Upper lobe of left lung (tissue), 6 donors: ENCODE measurements at places on chromosomes 3 and 15. TPM values are rescaled to one million over a fixed set of nuclear protein-coding genes. Genes with fewer than 3 reads are reported as not detected.

The COL6A5 gene
- total RNA-seq, result 4.6 TPM

The GREM1 gene
- under 0.01 TPM for total RNA-seq

The GOLGA6D gene
- total RNA-seq, result not detected

The ITPKA gene
- not detected for total RNA-seq

The GPR176 gene
- 4.8 TPM for total RNA-seq

The LSMEM2 gene
- not detected for total RNA-seq

The EPHA6 gene
- total RNA-seq, result not detected

The CLDN1 gene
- total RNA-seq, result 7.3 TPM

The TM4SF1 gene
- total RNA-seq, result 116 TPM

- H3K27me3 ChIP-seq, result no peaks in the 10 kb centered on the region
- H3K4me3 ChIP-seq, result no peak overlapping the region
- H3K4me1 ChIP-seq, result peaks cover 24% of the 10 kb centered on the region
Observed at GRCh38 chr3:101936419-101937356, 87.4 kb downstream of the NFKBIZ start.

DNA sequence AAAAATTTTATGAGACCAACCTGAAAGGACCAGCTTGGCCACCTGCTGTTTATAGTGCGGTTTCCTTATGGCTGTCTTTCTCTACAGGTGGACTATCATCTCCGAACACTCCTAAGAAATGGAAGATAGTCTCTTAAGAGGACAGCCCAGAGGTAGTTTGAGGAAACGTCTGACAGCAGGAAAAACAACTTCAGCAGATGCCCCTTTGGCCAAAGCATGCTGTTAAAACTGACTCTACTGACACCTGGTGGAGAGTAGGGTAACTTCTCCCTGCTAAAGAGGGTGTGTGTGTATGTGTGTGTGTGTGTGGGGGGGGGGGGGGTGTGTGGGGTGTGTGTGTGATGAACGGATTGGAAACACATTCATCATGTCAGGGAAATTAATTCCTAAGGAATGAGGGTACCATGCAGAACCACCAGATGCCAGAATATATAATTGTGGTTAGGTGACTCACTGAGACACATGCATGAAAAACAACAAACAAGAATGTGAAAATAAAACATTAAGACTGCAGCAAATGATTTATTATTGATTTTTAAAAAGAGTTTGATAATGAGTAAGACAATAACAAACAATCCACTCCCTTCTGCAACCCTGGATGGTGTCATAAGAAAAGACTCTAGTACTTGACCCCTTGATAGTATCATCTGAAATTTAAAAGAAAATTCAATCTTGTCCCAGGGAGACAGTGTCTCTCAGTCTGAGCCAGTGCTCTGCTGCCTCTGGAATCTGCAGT is 256.5 kb downstream of the THRB start:
- H3K4me1 ChIP-seq, result peaks cover 5% of the 10 kb centered on the region
- DNase-seq, result peak; percentile 25
- H3K4me3 ChIP-seq, result no peak overlapping the region
- no peaks in the 10 kb centered on the region for H3K27me3 ChIP-seq
- no peaks in the 10 kb centered on the region for H3K36me3 ChIP-seq

DNA sequence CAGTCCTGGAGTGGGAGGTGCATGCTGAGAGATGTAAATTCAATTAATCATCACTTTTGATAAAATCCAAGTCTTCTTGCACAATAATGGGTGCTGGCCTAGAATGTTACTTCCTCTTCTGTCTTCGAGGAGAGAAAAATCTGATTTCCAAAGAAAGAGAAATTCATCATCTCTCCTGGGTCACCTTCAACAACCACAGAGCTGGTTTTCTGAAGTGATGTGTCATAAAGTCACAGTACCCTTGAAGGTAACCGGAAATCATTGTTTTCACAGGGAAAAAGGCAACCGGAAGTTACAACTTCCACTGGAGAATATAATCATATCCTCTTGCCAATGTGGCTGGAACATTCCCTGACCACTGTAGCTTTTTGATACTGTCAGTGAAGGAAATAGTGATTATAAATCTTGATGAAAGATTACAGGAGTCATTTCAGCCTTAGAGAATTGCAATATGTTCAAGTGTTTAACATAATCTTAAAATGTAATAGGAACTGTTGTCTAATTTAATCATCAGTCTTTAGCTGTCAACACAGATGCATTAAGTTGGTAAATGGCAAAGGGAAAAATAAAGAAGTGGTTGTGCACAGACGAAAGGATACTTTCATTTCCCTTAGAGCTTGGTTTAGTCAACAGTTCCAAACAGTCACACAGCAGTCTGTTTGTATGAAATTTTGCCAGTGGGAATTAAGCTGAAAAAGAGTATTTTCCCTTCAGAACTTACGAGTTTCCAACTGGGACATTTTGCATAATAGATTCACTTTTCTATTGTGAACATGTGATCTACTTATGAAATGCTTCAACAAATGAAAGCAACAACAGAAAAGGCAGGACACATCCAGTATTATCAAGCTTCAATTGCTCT is 106.5 kb upstream of the SLC4A7 start:
- H3K4me1 ChIP-seq, result peaks cover 28% of the 10 kb centered on the region
- DNase-seq, result no peak
- H3K4me3 ChIP-seq, result no peak overlapping the region
- H3K27me3 ChIP-seq, result no peaks in the 10 kb centered on the region

DNA sequence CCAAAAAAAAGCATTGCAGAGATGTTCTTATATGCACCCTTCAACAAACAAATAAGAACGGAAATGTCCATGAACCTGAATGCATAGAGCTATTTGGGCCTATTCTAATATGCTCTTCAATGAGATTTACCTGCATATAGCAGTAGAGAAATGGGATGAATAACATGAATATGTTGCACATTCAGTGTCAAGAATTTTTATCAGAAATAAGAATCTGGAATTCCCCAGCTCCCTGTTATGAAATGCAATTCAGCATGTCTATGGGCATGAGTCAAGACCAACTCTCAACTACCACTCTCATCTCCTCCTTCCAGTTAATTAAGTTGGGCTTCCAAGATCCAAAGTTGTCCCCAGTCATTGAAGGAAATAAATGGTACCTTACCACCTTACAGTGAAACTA is 133.7 kb upstream of the ALCAM start:
- no peak overlapping the region for H3K27ac ChIP-seq
- no peaks in the 10 kb centered on the region for H3K36me3 ChIP-seq
- no peaks in the 10 kb centered on the region for H3K4me1 ChIP-seq
- H3K4me3 ChIP-seq, result no peak overlapping the region
- DNase-seq, result no peak

DNA sequence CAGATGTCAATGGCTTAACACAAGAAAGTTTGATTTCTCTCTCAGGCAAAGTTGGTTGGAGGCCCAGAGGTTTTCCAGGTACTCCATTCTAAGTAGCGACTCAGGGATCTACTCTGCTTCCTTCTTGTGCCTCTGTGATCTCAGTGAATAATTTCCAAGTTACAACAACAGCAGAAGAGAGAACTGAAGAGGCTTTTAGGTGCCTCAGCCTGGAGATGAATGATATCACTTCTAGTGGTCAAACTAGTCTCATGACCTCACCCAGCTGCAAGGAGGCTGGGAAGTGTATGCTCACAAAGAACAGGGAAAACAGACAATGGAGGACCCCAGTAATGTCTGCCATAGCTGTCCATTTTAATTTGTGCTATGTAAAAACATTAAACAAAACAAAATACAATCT is 4.6 kb upstream of the PRICKLE2 start:
- H3K27ac ChIP-seq, result no peak overlapping the region
- no peaks in the 10 kb centered on the region for H3K36me3 ChIP-seq
- DNase-seq, result no peak
- H3K4me3 ChIP-seq, result no peak overlapping the region

DNA sequence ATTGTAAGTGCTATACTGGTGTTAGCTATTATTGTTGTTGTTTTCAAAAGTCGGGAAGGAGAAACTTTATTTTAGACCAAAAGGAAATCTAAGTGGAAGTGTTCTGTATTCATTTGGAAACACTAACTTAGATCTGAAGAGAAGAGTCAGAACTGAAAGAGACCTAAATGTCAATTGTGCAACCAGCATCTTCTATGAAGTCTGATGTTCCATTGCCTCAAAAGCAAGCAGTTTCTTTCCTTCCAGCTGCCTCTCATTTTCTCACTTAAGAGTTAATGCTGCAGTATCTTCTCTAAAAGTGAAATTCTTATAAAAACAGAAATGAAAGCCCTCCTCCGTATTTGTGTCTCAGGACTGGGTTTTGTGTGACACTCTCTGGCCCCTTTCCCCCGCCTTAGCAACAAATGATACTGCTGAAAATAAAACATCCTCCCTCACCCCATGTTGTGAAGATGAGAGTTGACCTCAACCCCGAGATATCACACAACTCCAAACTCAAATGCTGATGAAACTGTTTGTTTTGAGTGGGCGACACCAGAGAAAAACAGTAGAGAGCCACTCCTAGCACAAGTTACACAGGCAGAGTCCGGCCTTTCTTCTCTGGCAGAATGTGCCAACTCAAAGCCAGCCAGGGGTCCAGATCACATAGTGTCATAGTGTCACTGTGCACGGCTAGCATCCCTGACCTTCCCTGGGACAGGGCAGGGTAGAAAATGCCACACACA is 48.9 kb downstream of the GLDN start:
- no peaks in the 10 kb centered on the region for H3K4me1 ChIP-seq
- DNase-seq, result no peak
- H3K27me3 ChIP-seq, result no peaks in the 10 kb centered on the region
- no peaks in the 10 kb centered on the region for H3K36me3 ChIP-seq
- H3K4me3 ChIP-seq, result no peak overlapping the region

GRCh38 chr3:2096216-2096615 is 2.5 kb upstream of the CNTN4 start:
- no peak overlapping the region for H3K27ac ChIP-seq
- H3K36me3 ChIP-seq, result no peaks in the 10 kb centered on the region
- H3K27me3 ChIP-seq, result no peaks in the 10 kb centered on the region
- no peak overlapping the region for H3K4me3 ChIP-seq

- no peaks in the 10 kb centered on the region for H3K36me3 ChIP-seq
- no peaks in the 10 kb centered on the region for H3K27me3 ChIP-seq
- no peaks in the 10 kb centered on the region for H3K4me1 ChIP-seq
- no peak overlapping the region for H3K4me3 ChIP-seq
- DNase-seq, result no peak
Observed at GRCh38 chr15:60889006-60889405, 340.1 kb downstream of the RORA start.

- H3K27ac ChIP-seq, result no peak overlapping the region
- no peak overlapping the region for H3K4me3 ChIP-seq
- no peaks in the 10 kb centered on the region for H3K27me3 ChIP-seq
- DNase-seq, result no peak
- no peaks in the 10 kb centered on the region for H3K4me1 ChIP-seq
Observed at GRCh38 chr3:98359993-98360675, 6.5 kb downstream of the OR5K4 start.

DNA sequence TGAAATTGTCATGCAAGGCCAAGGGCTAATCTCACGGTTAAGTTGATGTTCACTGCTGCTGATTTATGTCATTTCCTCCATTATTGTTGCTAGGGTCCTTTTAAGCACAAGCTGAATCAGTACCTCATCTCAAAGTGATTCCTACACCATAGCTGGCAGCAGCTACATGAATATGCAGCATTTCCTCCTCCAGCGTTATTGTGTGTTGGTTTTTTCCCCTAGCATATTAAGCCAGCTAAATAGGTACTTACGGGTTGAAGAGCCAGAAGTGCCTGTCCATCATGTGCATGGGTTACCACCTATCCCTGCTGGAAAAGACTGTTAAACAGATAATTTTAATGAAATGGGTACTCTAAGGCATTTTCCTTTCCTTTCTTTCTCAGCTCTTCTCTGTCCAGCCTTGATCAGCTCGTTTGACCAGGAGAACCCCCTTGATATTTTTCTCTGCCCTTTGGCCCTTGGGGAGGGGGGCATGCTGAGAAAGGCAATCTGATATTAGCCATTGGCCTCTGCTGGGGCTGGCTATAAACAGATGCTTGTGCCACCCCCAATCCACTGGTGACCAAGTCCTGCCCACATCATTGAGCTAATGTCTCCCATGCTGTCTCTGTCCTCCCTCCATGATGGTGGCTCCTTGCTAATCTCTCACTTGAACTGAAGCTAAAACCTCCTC is 115.6 kb upstream of the PLXNA1 start:
- DNase-seq, result no peak
- H3K4me1 ChIP-seq, result no peaks in the 10 kb centered on the region
- H3K27me3 ChIP-seq, result no peaks in the 10 kb centered on the region
- no peak overlapping the region for H3K4me3 ChIP-seq

GRCh38 chr3:52685709-52686691 is at the start of the genes GNL3 and PBRM1:
Gene GNL3 (plus strand): TSS chr3:52686032. CDS start chr3:52686093, 61 bp downstream.
Gene PBRM1 (minus strand): TSS chr3:52685913.
- no peaks in the 10 kb centered on the region for H3K27me3 ChIP-seq
- peak within 1 kb of the TSS; percentile 99 for H3K27ac ChIP-seq
- H3K36me3 ChIP-seq, result peaks cover 27% of the 10 kb centered on the region
- peak within 1 kb of the TSS; percentile 80 for H3K4me3 ChIP-seq

DNA sequence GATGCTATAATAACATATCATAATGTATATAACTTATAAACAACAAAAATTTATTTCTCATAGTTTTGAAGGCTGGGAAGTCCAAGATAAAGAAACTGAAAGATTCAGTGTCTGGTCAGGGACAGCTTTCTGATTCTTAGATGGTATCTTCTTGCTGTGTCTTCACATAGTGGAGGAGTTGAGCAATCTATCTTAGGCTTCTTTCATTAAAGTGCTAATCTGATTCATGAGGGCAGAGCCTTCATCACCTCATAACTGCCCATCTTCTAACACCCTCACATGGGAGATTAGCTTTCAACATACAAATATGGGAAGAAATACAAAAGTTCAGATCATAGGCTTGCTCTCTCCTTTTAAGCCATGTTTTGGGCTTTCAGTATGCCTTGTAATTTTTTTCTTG is 774.8 kb upstream of the EPHA6 start:
- H3K4me3 ChIP-seq, result no peak overlapping the region
- no peaks in the 10 kb centered on the region for H3K27me3 ChIP-seq
- H3K4me1 ChIP-seq, result no peaks in the 10 kb centered on the region
- H3K27ac ChIP-seq, result no peak overlapping the region
- no peaks in the 10 kb centered on the region for H3K36me3 ChIP-seq

- H3K36me3 ChIP-seq, result peaks cover 73% of the 10 kb centered on the region
- H3K4me3 ChIP-seq, result no peak overlapping the region
- no peak for DNase-seq
- peaks cover 5% of the 10 kb centered on the region for H3K4me1 ChIP-seq
- H3K27ac ChIP-seq, result no peak overlapping the region
- H3K27me3 ChIP-seq, result no peaks in the 10 kb centered on the region
Observed at GRCh38 chr3:11306817-11307589, 34.8 kb downstream of the ATG7 start.

GRCh38 chr15:86481720-86482119 is 402.0 kb downstream of the AGBL1 start:
- H3K27ac ChIP-seq, result no peak overlapping the region
- no peaks in the 10 kb centered on the region for H3K36me3 ChIP-seq
- no peaks in the 10 kb centered on the region for H3K4me1 ChIP-seq
